Gastrocnemius medialis (tissue), 4 donors: ENCODE measurements at places on chromosomes 7 and 10. TPM values are rescaled to one million over a fixed set of nuclear protein-coding genes. Genes with fewer than 3 reads are reported as not detected.

GRCh38 chr7:8070451-8071180 is 102.0 kb downstream of the GLCCI1 start:
- DNase-seq = no peak

- DNase-seq = no peak
Measured at GRCh38 chr10:120768227-120768626, 82.9 kb upstream of the WDR11 start.

DNA sequence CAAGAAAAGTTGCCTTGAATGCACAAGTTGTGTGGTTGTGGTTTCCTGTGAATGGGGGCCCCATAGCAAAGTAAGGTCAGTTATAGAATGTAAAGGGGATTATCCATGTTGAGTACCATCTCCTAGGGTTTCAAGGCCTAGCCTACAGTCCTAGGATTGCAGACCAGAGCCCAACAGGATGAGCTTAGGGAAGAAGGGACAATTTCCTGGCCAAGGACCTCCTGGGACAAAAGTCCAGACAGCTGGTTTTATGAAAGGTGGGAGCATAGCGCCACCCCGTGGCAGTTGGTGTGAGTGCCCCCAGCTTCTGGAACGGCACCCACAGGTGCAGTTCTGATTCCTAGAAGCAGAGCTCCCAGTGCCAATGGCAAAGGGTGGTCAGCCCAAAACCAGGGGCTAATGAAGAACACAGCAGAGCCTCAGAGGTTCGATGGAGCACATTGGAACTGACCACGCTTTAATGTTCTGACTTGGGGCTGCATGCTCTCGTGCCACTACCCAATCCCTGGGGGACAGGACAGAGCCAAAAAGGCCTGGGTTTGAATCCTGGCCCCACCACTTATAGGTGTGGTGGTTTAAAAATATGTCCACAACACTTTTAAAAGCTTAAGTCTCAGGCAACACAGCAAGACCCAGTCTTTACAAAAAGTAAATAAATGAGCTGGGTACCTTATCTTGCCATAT is 25.8 kb upstream of the TMEM120A start:
- peak; percentile 48 for DNase-seq

Gene STK31
- total RNA-seq = 0.10 TPM
